ENCODE measurements at places on chromosomes 6 and 20. TPM values are rescaled to one million over a fixed set of nuclear protein-coding genes. Genes with fewer than 3 reads are reported as not detected.

The GATA5 gene
- total RNA-seq = not detected

The TRIM10 gene
- total RNA-seq = 0.38 TPM

The TAPBP gene
- total RNA-seq = 202 TPM

GRCh38 chr6:10951675-10952282 lies 64.9 kb downstream of the SYCP2L start:
- no peak for DNase-seq
- H3K4me1 ChIP-seq = no peaks in the 10 kb centered on the region
- no peaks in the 10 kb centered on the region for H3K36me3 ChIP-seq
- H3K27me3 ChIP-seq = peaks cover 13% of the 10 kb centered on the region
- no peak overlapping the region for H3K27ac ChIP-seq

DNA sequence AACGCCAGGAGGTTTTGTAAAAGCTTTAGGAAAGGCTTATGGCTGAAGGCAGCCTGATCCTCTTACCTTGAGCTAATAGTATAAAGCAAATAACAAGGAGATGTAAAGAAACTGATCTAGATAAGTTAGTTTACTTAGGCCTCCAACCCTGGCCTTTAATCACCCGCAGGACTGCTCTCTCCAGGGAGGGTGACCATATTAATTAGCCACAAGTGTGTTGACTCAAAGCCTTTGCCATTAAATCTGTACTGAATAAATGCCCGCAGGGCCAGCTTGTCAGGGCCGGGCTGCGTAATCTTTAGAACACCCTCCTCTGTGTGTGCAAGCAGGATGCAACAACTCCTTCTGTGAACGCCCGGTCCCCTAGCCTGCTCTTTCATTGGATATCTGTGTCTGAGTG lies 6.1 kb upstream of the PRSS16 start:
- no peak for DNase-seq
- H3K27ac ChIP-seq = no peak overlapping the region
- no peak overlapping the region for H3K4me3 ChIP-seq

DNA sequence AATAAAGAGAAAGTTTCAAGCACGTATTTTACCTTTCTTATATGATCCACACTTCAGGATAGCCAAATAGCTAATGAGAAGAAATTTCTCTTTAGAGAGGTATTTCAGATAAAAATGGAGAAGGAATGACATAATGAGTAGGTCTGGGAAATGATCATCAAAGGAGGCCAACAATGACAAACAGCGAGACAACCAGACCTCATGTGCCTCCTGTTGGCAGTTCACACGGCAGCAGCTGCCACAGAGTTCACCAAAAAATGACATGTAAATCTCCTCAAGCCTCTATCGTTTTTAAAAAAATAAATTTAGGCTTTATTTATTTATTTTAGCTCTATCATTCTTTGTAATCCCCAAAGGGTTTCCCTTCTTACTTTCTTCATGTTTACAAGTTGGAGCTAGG lies 47.7 kb downstream of the SLC2A12 start:
- H3K27ac ChIP-seq = no peak overlapping the region
- no peaks in the 10 kb centered on the region for H3K36me3 ChIP-seq
- H3K4me1 ChIP-seq = peaks cover under 1% of the 10 kb centered on the region
- H3K27me3 ChIP-seq = peaks cover 25% of the 10 kb centered on the region
- no peak for DNase-seq
